ENCODE measurements at places on chromosomes 2 and 18. TPM values are rescaled to one million over a fixed set of nuclear protein-coding genes. Genes with fewer than 3 reads are reported as not detected.

- peak overlapping the region; percentile 18 for H3K27ac ChIP-seq
- no peaks in the 10 kb centered on the region for H3K27me3 ChIP-seq
- peaks cover 11% of the 10 kb centered on the region for H3K4me1 ChIP-seq
Measured at GRCh38 chr2:143994961-143995360, 525.0 kb downstream of the ZEB2 start.

DNA sequence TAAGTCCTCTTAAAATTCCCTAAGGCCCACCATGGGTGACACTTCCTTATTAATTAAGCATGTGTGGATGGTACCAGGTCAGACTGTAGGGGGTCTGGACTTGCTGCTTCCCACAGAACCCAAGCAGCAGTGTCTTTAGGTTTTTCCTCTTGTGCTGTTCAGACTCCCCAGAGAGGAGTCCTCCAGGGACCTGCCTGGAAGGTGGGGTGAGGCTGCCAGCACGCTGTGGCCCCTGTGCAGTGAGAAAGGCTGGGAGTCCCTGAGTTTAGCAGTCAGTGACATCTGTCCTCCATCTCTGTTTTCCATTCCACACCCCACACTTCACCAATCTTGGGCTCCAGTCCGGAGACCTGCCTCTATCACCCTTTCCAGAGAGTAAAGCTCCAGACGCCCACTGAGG lies 18.0 kb upstream of the ST3GAL5 start:
- H3K27ac ChIP-seq = no peak overlapping the region
- no peak for DNase-seq
- H3K4me3 ChIP-seq = no peak overlapping the region
- no peaks in the 10 kb centered on the region for H3K36me3 ChIP-seq
- H3K27me3 ChIP-seq = peaks cover 1% of the 10 kb centered on the region

The SERPINB3 gene
- total RNA-seq = not detected

DNA sequence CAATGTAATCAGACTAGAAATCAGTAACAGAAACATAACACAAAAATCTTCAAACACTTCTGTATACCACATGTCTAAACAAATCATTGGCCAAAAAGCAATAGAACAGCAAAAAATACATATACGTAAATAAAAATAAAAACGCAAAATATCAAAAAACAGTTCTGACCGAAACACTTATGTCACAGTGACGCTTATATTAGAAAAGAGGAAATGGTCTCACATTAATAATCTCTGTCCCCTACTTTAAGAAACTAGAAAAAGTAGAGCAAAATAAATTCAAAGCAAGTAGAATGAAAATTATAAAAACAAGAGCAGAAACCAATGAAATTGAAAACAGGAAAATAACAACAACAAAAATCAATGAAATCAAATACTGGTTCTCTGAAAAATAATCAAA lies 41.9 kb downstream of the TMEM131 start:
- no peaks in the 10 kb centered on the region for H3K27me3 ChIP-seq
- peaks cover 75% of the 10 kb centered on the region for H3K4me1 ChIP-seq
- H3K36me3 ChIP-seq = peaks cover 19% of the 10 kb centered on the region
- no peak overlapping the region for H3K27ac ChIP-seq
- H3K4me3 ChIP-seq = no peak overlapping the region

The ACADL gene
- not detected for total RNA-seq

DNA sequence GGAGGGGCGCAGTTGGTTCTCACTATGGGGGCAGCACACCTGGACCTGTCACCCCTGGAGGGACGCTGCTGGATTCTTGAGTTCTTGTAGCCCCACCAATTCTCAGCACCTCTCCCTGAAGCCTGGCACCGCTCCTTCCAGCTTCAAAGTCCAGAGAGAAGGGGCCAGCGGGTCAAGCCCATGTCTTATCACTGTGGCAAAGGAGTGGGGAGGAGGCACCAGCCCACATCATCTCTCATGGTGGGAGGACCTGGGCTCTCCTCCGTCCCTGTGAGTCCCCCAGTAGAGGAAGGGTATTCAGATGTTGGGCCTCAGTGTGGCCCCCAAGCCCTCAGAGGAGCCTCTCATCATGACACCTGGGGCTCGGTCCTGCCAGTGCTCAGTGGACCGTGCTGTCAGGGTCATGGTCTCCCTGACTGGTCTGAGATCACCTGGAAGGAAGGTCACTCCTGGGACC lies 67.4 kb downstream of the HS1BP3 start:
- no peak overlapping the region for H3K4me3 ChIP-seq
- H3K27me3 ChIP-seq = no peaks in the 10 kb centered on the region
- H3K27ac ChIP-seq = peak overlapping the region; percentile 90
- H3K36me3 ChIP-seq = no peaks in the 10 kb centered on the region
- H3K4me1 ChIP-seq = peaks cover 74% of the 10 kb centered on the region
- DNase-seq = no peak

DNA sequence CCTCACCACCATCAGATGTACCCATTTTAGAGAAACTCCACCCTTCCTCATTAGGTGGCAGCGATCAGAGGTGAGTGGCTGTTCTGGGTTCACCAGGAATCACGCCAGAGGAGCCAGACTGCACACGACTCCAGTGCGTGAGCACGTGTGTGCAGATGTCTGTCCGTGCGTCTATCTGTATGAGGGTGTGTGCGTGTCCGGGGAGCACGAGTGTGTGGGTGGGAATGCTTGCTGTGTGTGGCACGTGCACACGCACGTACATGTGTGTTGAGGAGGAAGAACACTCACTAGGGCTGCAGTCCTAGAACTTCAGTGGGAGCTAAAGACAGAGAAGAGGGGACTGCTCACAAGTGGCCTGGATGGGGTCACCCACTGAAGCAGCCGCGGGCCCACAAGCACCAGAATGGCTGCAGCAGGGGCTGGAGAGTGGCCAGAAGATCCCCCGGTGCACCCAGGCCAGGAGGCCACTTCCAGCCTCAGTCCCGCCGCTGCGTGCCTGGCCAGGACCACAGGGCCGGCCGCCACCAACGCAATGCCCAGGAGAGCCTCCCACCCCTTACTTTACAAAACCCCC lies 13.9 kb downstream of the HDAC4 start:
- no peak overlapping the region for H3K27ac ChIP-seq
- H3K4me1 ChIP-seq = no peaks in the 10 kb centered on the region
- H3K36me3 ChIP-seq = peaks cover 11% of the 10 kb centered on the region

- no peaks in the 10 kb centered on the region for H3K36me3 ChIP-seq
- peak overlapping the region; percentile 97 for H3K27ac ChIP-seq
- H3K4me3 ChIP-seq = peak overlapping the region; percentile 63
- H3K4me1 ChIP-seq = peaks cover 70% of the 10 kb centered on the region
Measured at GRCh38 chr2:191038741-191039140, 24.8 kb upstream of the STAT1 start.

The LCT gene
- total RNA-seq = not detected

The FARSB gene
- total RNA-seq = 55.9 TPM

- no peak overlapping the region for H3K4me3 ChIP-seq
- peak; percentile 17 for DNase-seq
- no peaks in the 10 kb centered on the region for H3K27me3 ChIP-seq
- no peak overlapping the region for H3K27ac ChIP-seq
- H3K36me3 ChIP-seq = no peaks in the 10 kb centered on the region
Measured at GRCh38 chr2:216404010-216404618, 8.2 kb upstream of the SMARCAL1 start.

GRCh38 chr2:137228566-137228965 lies 463.2 kb downstream of the THSD7B start:
- peaks cover 55% of the 10 kb centered on the region for H3K4me1 ChIP-seq
- H3K27me3 ChIP-seq = no peaks in the 10 kb centered on the region
- DNase-seq = peak; percentile 73
- peak overlapping the region; percentile 1 for H3K4me3 ChIP-seq

The PROC gene
- total RNA-seq = not detected

- H3K27ac ChIP-seq = no peak overlapping the region
- H3K27me3 ChIP-seq = peaks cover 3% of the 10 kb centered on the region
- H3K4me1 ChIP-seq = peaks cover 69% of the 10 kb centered on the region
- DNase-seq = peak; percentile 61
- 0 out of 2 replicates have a peak overlapping the region, but pooled peaks have one; percentile 5 for H3K4me3 ChIP-seq
Measured at GRCh38 chr18:59555995-59556659, 141.1 kb downstream of the CCBE1 start.

The QPCT gene
- total RNA-seq = 5.1 TPM

DNA sequence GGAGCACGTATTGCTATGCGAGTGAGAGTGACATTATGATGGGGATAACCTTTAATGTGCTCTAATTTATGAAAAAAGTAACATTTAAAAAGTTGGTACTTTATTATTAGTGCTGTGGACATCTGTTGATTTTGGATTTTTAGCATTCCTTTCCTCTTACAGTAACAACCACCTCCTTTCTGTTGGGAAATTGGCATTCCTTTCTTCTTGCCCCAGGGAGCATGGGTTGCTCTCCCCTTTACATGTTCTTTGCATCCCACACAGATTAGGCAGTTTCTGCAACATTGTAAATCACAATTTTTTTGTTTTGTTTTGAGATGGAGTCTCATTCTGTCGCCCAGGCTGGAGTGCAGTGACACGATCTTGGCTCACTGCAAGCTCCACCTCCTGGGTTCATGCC lies 300.2 kb downstream of the LPIN1 start:
- H3K4me1 ChIP-seq = peaks cover 49% of the 10 kb centered on the region
- 0 out of 2 replicates have a peak, but pooled peaks cover 2% of the 10 kb centered on the region for H3K36me3 ChIP-seq
- 0 out of 2 replicates have a peak overlapping the region, but pooled peaks have one; percentile 2 for H3K27ac ChIP-seq
- H3K4me3 ChIP-seq = peak overlapping the region; percentile 41

The NYAP2 gene
- not detected for total RNA-seq

The CABYR gene
- 1.5 TPM for total RNA-seq

The RAX gene
- not detected for total RNA-seq

DNA sequence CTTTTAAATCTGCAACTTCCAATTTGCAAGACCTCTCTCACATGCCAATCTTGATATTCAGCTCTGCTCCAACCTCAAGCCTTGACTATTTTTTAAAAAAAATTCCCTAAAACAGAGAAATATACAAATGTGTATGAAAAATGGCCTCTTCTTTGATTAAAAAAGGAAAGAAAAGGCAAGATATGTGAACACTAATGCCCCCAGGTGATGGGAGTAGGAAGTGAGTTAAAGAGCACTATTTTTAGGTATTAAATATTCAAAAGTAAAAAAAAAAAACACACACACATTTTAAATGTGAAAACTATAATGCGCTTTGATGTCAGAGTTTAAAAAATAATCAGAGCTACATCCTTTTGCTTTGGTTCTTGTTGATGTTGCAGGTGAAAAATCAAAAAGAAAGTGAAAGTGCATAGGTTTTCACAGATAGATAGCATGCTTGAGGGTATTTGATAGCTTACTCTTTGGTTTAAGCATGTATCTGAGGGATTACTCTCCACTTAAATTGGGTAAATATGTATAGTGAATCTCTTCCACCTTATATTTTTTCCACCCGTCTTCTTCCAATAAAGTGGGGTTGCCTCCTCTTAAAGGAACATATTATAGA lies 406.0 kb upstream of the POU3F3 start:
- H3K4me1 ChIP-seq = no peaks in the 10 kb centered on the region
- no peak for DNase-seq
- H3K4me3 ChIP-seq = no peak overlapping the region
- no peaks in the 10 kb centered on the region for H3K36me3 ChIP-seq
- H3K27ac ChIP-seq = no peak overlapping the region
- H3K27me3 ChIP-seq = no peaks in the 10 kb centered on the region

The NAT8 gene
- total RNA-seq = not detected

The SIGLEC15 gene
- total RNA-seq = 0.59 TPM

DNA sequence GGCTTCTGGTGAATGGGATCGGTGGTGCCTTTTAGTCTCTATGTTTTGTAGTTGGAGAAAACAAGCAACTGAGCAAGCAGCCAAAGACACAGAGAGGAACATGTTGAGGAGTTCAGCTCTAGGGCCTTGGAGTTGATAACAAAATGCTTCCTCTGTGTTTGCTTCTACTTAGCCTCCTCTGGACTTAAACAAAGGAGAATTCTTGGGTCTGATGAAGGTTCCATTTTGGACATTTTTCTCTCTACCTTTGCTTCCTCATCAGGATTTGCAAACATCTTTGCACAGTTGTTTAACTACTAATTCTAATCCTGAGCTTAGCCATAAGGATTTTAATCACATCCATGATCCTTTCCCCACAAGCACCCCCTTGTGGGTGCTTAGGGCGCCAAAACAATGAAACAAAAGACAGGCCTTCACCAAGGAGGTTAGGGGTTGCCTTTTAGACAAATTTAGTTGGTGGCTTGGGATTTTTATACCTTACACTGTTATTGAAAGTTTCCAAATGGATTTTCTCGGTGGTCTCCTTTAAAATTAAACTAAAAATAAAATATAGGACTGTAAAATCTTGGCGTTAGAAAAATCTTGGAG lies 148.5 kb upstream of the SATB2 start:
- H3K4me3 ChIP-seq = no peak overlapping the region
- H3K27me3 ChIP-seq = peaks cover 1% of the 10 kb centered on the region
- no peak overlapping the region for H3K27ac ChIP-seq
- no peaks in the 10 kb centered on the region for H3K4me1 ChIP-seq
- no peaks in the 10 kb centered on the region for H3K36me3 ChIP-seq

GRCh38 chr18:58541789-58542425 lies 87.0 kb downstream of the ALPK2 start:
- peak overlapping the region; percentile 65 for H3K4me3 ChIP-seq
- peak overlapping the region; percentile 93 for H3K27ac ChIP-seq
- H3K36me3 ChIP-seq = peaks cover 64% of the 10 kb centered on the region
- peaks cover 68% of the 10 kb centered on the region for H3K4me1 ChIP-seq
- H3K27me3 ChIP-seq = peaks cover 14% of the 10 kb centered on the region

GRCh38 chr2:226337941-226338600 lies 461.5 kb downstream of the IRS1 start:
- no peak overlapping the region for H3K27ac ChIP-seq
- H3K36me3 ChIP-seq = no peaks in the 10 kb centered on the region
- no peak overlapping the region for H3K4me3 ChIP-seq
- no peak for DNase-seq
- peaks cover 22% of the 10 kb centered on the region for H3K4me1 ChIP-seq

DNA sequence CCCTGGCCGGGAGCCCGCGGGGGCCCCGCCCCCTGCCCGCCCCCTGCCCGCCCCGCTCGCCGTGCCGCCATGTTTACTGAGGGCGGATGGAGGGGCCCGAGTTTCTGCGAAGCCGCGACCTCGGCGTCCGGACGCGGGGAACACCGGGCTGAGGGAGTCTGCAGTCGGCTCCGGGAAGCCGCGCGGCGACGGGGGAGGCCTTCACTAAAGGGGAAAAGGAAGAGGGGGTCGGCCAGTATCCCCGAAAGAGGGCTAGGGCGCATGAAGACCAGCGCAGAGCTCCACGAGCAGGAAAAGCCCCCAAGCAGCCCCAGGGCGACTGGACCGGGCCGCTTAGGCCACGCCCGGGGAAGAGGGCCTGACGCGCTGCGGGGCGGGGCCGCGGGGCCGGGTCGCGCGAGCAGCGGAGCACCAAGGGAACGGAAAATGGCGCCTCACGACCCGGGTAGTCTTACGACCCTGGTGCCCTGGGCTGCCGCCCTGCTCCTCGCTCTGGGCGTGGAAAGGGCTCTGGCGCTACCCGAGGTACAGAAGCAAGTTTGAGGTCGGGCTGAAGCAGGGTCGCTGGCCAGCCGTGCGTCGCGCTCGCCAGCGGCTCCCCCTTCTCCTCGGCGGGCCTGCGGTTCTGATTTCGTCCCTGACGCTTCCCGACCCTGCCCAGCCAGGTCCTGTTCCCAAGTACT lies at the start of the genes ATRAID and SLC5A6:
ATRAID (plus strand) TSS at position 99 of the 683 bp plus-strand sequence; CDS start at position 427, 328 bp downstream.
SLC5A6 (minus strand) TSS at position 326 of the 683 bp plus-strand sequence. CDS start 4,618 bp downstream, outside the sequence.
- peak; percentile 71 for DNase-seq
- H3K4me1 ChIP-seq = peaks cover 51% of the 10 kb centered on the region
- H3K4me3 ChIP-seq = peak within 1 kb of the TSS; percentile 97
- peaks cover 8% of the 10 kb centered on the region for H3K27me3 ChIP-seq
- peak within 1 kb of the TSS; percentile 99 for H3K27ac ChIP-seq
- H3K36me3 ChIP-seq = peaks cover 38% of the 10 kb centered on the region

GRCh38 chr2:63789338-63790020 lies 52.2 kb upstream of the UGP2 start:
- H3K4me1 ChIP-seq = peaks cover 61% of the 10 kb centered on the region
- H3K27ac ChIP-seq = peak overlapping the region; percentile 92
- H3K27me3 ChIP-seq = no peaks in the 10 kb centered on the region
- peak overlapping the region; percentile 83 for H3K4me3 ChIP-seq
- DNase-seq = peak; percentile 36

The LRP1B gene
- not detected for total RNA-seq

The TRIM43 gene
- total RNA-seq = not detected

The CYBRD1 gene
- total RNA-seq = 115 TPM
